Upper lobe of left lung (tissue), 6 donors: ENCODE measurements at places on chromosomes 7 and 10.

- DNase-seq = peak; percentile 37
Measured at GRCh38 chr7:73606801-73607691, 17.3 kb downstream of the MLXIPL start.

DNA sequence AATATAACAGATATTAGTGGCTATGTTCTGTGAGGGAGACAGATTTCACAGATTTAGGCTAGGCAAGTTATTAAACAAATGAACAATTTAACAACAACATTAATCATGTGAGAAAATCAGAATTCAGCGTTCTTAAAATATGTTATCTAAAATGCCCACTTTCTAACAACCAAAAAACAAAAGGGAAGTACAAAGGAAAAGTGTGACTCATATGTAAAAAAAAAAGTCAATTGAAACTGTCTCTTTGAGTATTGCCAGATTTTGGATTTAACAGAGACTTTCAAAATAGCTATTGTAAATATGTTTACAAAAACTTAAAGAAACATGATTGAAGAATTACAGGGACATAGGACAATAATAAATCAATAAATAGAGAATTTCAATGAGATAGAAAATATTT is 34.8 kb upstream of the ARHGAP22 start:
- DNase-seq = no peak

GRCh38 chr10:101967119-101967518 is 88.9 kb downstream of the ARMH3 start:
- DNase-seq = no peak

DNA sequence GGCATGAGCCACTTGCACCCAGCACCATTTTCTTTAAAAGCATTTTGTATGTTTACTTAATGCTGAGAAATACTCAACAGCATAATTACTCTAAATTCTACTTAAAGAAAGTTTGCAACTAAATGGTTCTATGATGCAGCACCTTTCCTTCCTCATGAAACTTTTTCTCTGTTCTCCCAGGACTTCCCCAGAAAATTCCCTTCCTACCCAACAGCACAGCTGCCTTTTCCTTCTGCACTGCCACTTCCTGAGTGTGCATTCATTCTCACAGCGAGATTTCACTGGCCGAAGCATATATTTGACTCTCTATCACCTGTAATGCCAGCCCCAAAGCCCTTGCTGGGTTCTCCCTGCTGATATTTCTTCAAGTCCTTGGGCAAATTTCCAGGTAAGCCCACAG is 41.5 kb upstream of the DGKI start:
- no peak for DNase-seq

DNA sequence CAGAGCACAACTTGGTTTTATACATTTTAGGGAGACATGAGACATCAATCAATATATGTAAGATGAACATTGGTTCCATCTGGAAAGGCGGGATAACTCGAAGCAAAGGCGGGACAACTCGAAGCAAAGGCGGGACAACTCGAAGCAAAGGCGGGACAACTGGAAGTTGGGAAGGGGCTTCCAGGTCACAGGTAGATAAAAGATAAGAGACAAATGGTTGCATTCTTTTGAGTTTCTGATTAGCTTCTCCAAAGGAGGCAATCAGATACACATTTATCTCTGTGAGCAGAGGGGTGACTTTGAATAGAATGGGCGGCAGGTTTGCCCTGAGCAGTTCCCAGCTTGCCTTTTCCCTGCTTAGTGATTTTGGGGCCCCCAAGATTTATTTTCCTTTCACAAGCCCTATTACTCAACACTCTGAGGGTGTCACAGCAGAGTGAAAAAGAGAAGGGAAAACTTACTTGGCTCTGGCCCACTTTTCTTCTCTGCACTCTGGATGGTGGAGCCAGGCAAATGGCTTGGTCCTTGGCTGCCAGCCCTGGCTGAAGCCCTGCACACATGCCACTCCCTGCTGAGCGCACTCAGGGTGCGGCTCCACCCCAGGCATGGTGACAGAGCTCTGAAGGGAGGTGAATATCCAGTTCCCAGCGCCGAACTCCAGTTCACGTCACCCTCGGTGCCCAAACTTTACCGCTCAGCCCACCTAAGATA is 46.7 kb downstream of the PARD3 start:
- peak; percentile 91 for DNase-seq

GRCh38 chr7:94763268-94763667 is 107.3 kb upstream of the SGCE start:
- no peak for DNase-seq

GRCh38 chr10:84204122-84204521 is 9.8 kb downstream of the CDHR1 start:
- DNase-seq = no peak

DNA sequence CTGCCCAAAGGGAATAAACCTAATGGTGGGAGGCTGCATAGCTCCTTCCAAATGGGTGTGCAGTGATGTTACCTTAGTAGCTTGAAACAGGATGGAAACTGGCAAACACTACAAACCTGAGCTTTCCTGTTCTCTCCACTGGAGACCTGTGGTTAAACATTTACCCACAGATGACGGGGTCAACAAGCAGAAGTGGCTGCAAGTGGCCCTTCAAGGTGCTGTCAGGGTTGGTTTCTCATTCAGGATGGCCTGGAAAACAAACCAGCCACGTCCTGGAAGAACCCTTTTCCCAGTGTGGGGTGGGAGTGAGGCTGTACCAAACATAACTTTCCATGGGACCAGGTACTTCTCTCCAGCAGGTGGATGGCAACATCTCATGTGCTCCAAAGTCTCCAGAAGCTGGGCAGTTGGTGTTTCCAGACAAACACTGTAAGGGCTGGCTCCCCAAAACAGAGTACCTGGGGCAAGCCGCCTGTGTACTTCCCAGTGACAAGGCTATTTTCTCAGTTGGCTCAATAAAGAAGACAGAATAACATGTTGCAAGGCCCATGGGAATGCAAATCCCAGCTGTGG is 67.5 kb downstream of the DNAJB9 start:
- no peak for DNase-seq

DNA sequence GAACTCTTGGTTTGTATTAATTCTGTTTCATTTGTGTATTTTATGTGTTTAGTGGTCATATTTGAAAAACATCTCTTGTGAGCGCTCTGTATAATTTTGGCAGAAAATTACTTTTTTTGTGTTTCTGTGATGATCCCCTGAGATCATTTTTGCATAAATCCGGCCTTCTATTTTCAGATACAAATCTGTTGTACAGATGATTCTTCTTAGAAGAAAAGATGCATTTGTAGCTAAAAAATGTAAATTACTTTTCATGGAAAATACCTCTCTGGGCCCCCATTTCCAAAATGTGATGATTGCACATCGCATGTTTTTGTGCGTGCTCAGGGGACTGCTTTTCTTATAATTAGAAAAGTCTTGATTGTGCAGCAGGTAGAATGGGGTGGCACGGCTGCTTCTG is 395.4 kb downstream of the LRMDA start:
- DNase-seq = no peak

DNA sequence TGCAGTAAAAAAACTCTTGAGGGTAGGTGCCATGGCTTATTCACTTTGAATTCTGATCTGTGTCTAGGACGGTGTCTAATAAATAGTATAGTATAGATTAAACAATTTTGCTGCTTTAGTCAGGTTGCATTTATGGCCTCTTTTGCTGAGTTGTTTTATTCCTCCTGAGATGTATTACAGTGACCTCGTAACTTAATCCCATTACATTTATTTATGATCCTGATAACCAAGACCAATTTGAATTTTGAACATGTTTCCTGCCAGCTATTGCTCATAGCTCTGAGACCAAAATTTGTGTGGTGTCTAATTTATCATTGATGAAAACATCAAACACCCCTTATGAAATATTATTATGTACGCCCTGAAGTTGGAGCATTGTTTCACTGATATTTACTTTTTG is 381.9 kb upstream of the SEMA3C start:
- DNase-seq = no peak

DNA sequence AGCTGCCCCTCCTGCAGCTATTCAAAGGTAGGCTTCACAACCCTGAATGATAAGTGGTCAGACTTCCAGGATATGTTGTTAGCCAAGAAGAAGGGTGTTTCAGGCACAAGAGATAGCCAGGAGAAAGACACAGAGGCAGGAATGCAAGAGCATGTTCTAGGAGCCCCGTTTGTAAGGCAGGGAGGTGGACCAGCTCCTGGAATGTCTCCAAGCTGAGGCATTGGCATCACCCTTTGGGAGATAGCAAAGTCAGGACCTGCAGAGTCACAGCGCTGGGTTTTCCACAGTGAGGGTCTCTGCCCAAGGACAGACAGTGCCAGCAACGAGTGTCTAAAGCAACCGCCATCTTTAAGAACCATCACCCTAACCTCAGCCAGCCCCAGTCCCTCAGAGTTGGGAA is 484.5 kb upstream of the ZMIZ1 start:
- no peak for DNase-seq
